ENCODE measurements at places on chromosomes 2 and 18.

DNA sequence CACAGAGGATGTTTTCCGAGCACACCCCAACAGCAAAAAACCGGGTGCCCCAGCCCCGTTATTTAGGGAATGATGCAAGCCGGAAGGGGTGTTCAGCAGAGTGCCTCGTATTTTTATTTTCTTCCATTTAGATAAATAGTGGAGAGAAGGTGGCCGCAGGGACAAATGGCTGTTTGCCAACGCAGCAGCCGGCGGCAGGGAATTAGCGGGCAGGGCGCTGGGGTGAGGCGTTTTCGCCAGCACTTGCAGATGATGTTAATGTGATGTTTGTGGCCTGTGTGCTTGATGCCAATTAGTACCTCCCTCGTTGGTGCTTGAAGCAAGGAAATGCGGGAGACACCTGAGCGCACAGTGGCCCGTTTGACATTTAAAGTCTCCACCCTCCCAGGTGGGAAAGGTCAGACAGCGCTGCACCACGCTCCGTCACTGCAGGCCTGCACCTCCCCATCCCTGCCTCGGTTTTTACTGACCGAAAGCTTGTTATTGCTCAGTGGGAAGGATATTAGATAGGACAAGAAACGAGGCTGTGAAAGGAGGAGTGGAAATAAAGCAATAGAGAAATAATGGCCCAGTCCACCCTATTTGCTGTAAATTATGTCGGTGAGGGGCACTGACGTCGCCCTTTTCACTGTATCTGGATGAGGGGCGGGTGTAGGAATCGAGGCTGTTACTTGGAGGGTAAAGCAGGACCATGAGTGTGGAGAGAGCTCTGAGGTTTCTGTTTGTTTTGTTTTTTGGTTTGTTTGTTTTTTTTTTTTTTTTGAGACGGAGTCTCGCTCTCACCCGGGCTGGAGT is 39.1 kb downstream of the NFATC1 start:
- no peak for DNase-seq

DNA sequence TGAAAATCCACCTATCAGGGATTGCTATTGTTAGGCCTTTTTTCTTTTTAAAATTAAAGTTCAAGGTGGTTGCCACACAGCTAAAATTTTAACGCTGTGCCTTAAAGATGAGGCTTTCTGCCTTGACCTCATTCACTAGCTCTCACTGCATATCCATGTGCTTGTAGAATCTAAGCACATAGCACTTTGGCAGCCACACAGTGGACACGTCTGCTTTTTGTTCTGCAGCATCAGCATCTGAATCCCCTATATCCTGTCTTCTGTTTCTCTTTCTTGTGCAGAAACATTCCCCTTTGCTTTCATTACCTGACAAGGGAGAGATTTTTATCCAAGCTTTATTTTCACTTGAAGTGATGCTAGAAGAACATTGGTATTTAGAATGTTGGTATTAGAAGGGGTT is 38.1 kb downstream of the RALB start:
- no peak for DNase-seq

- no peak for DNase-seq
These were observed 109.1 kb downstream of the RIF1 start for GRCh38 chr2:151518802-151519201.

- no peak for DNase-seq
These were observed 65.8 kb upstream of the TLK1 start for GRCh38 chr2:171226461-171226860.

DNA sequence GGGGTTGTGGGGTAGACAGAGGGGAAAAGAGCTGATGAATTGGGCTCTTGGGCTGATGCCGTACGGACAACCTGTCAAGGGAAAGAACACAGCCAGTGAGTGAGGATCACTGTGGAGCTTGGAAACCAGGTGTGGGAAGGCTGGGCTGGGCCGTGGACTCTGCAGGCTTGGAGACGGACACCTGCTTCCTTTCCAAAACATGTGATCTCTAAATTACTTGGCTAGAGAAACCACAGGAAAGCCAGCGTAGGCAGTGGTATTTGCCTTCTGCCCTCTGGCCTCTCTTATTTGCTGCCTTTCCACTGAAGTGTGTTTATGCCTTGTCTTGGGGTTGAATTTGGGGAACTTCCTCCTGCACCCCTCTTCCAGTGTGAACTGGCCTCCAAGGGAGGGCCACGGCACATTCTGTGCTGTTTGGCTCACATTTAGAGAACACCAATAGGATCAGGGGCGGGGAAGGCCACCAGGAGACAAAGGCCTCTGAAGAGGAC is 267.7 kb downstream of the PRKCE start:
- no peak for DNase-seq

DNA sequence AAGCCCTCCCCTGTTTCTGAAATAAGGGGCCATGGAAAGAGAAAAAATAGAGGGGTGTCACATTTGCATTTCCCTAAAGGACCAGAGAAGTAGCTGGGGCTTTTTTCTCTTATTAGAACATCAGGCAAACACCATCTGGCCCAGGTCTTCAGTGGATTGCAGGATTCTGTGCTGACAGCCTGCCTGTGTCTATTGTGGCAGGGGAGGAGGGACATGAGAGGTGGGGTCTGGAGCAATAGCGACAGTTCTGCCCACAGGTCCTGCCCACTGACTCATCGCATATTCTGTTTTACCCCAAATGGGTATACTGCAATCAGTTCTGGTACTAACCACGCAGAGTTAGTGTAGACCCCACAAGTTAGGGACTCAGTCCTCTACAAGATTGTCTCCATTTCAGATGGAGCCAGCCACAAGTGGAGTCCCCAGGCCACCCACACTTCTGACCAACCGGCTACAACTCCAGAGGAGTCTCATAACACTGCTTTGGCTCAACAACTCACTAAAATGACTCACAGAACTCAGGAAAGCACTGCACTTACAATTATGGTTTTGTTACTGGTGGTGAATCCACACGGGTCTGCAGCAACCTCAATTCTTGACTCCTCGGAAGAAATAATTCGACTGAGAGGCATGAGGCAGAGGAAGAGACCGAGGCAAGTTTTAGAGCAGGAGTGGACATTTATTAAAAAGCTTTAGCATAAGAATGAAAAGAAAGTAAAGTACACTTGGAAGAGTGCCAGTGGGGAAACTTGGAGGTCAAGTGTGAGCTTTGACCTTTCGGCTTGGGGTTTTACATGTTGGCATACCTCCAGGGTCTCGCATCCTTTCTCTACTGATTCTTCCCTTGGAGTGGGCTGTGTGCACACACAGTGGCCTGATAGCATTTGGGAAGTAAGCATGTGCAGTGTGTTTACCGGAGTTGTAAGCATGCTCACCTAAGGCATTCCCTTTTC is 146.4 kb upstream of the SPATS2L start:
- no peak for DNase-seq

DNA sequence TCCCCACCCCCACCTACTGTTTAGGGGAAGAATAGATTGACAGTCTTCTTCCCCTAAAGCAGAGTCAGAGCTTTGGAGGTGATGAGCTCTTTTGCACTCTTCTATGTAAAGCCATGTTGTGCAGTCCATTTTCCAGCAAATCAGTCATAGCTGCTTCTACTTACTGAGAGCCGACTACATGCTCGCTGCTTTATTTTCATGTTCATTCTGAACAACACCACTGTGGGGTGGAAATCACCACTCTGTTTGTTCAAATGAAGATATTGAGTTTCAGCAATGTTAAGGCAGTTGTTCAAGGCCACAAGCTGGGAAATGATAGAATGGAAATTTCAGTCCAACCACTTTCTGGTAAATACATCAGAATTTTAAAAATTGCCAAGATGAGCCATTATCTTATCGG is 88.3 kb downstream of the INSIG2 start:
- no peak for DNase-seq

Measured in stimulated activated CD4-positive, alpha-beta T cell treated with anti-CD3 and anti-CD28 coated beads, Interleukin-4, amount 100 ng/mL, for 1 hour (primary cell).